Omental fat pad (tissue), 4 donors: ENCODE measurements at places on chromosomes 1 and 21. TPM values are rescaled to one million over a fixed set of nuclear protein-coding genes. Genes with fewer than 3 reads are reported as not detected.

The SLFNL1 gene
- 0.72 TPM for total RNA-seq

The FAM163A gene
- total RNA-seq = not detected

The FALEC gene
- total RNA-seq = not detected

The RNU1-3 gene
- under 0.01 TPM for total RNA-seq

The KPRP gene
- total RNA-seq = not detected
